ENCODE measurements at places on chromosomes 1 and 21.
A peak's percentile ranks its signal among the peaks of the same experiment; 100 is the strongest.

- DNase-seq = no peak
Measured at GRCh38 chr1:227166559-227166958, 151.7 kb downstream of the CDC42BPA start.

GRCh38 chr21:34192646-34193285, 119.4 kb downstream of the MRPS6 start:
- DNase-seq = no peak

DNA sequence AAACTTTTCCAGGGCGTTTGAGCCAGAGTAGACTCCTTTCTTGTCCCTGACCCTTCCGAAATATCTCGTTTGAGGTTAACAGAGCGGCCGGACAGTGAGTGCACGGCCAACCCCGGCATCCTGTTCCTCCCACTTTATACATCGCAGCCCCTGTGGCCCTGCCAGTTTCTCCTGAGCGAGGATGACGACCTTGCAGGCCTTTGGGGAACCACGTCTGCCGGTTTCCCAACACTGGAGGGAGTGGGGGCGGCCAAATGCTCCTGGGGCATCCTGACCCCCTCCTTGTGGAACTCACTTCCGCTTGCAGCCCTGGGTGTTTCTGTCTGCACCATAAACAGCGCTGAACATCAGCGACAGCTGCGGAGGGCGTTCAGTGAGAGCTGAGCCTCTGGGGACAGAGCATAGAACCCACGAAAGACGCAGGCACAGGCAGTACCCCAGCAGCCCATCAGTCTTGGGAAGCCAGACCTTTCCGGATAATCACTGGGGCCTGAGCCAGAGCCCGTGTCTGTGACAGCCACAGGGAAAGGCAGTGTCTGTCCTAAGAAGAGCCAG, 4.8 kb upstream of the KCNAB2 start:
- no peak for DNase-seq

DNA sequence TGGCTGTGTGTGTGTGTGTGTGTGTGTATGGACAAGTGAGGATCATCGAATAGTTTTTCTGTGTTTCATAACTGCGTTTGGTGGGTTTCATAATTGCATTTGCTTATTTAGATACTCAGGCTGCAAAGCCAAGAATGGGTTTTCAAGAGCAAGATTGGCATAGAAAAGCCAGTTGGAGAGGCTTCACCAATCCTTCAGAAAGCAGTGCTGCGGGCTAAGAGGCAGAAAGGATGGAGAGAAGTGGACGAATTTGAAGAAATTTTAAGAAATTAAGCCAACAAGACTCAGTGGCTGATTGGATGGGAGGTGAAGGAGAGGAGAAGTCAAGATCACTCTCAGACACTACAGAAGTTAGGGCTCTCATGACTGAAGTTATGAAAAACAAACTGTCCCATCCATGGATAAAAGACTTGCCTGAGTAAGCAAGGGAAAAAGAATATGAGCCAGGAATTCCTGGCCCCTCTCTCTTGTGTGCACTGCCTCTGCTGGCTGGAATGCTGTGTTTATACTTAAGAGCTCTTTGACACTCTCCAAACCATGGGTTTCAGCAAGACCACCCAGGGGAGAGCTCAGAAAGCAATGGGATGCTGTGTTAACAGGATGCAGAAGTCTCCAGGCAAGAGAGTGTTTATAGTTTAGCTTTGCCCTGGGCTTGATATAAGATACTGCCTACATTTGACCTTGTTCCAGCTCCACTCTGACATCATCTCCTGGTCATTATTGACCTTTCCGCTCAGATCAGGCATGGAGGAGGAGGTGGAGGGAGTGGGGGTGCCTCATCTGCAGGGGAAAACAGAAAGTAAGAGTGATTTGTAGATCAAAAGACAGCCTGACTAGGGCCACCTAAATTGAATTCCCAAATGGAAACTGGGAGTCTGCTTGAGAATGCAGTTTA, 232.0 kb upstream of the PLXNA2 start:
- no peak for DNase-seq

DNA sequence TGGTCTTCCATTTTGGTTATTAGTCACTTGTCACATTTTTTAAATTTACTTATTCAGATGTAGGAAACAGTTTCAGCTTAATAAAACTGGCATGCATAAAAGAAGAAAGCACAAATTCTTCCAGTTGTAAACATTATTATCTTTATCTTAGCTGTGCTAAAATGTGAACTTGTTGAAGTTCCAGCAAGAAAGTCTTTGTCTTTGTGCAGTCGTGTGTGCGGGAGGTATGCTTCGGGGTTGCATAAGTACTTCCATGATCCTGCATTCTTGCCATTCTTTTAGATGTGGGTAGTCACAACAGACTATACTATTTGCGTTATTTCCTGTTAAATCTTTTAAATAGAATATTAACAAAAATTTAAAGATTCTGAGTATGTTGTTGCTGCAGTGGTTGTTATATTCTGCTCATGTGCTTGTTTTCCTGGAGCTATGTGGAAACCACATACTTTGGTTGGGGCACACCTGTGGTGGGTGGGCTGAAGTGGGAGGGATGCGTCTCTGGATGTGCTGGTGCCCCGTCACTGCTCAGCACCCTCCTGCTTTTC, 49.9 kb downstream of the CBS start:
- DNase-seq = no peak

DNA sequence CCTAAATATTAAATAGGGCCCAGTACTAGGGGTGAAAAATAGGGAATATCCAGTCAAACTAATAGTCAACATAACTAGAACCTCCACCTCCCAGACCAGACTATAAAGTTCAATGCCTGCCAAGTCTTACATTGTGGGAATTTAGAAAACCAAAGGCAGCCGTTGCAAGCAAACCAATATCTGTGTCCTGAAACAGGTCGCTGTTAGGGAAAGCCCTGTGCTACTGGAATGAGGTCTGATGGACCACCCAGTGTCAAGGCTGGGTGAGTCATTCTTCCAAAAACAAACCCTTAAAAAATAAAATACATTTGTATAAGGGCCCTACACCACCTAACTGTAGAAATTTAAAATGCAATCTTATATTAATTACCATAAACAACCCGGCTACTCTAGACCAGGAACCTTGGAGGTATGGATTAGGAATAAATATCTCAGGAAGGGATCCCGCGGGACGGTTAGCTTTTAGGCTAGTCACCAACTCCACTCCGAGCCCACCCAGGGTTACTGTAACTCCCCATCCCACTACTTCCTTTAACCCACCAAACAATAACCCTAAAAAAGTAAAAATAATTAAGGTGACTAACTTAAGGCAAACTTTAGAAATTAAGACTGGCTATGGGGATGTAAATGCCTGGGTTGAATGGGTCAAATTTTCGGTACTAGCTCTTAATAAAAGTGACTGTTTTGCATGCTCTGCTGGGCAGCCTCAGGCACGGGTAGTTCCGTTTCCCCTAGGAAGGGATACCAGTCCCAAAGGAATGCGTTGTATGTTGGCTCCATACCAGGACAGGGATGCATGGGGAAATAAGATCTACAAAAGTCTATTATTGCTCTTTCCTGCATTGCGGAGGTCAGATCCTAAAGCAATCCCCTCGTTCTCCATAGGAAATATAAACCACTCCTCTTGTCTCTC, 65.4 kb upstream of the TLR5 start:
- no peak for DNase-seq

GRCh38 chr1:55639051-55639450, 423.9 kb upstream of the USP24 start:
- DNase-seq = no peak

DNA sequence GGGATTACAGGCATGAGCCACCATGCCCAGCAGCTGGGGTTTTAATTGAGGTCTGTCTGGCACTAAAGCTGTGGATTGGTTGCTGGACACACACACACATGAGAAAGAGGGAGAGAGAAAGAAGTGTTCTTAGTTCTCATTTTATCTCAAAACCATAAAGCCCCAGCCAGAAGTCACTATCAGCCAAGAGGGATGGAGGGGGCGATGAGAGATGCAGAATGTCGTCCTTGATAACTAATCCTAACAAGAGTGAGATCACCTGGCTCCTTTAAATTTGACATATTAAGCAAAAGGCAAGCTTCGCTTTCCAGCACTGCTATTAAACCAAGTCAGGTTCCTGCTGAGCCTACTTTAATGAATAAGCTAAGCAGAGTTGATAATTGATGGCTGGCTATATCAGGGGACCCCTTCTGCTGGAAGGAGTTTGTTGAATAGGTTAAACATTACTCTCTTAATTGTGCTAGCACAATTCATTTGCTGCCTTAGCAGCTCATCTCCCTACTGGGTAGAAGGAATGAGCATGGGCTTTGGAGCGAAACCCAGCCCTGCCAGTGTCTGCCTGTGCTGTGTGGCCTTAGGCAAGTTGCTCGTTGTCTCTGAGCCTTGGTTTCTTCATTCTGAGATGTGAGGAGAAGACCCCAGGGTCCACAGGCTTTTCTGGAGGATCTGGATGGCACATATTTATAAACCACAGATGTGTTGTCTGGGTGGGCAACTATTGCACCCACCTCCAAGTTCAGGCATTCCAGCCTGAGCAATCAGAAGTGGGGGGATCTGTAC, 50.8 kb downstream of the ALPL start:
- DNase-seq = no peak

GRCh38 chr1:41661428-41662060, 177.1 kb upstream of the EDN2 start:
- no peak for DNase-seq

DNA sequence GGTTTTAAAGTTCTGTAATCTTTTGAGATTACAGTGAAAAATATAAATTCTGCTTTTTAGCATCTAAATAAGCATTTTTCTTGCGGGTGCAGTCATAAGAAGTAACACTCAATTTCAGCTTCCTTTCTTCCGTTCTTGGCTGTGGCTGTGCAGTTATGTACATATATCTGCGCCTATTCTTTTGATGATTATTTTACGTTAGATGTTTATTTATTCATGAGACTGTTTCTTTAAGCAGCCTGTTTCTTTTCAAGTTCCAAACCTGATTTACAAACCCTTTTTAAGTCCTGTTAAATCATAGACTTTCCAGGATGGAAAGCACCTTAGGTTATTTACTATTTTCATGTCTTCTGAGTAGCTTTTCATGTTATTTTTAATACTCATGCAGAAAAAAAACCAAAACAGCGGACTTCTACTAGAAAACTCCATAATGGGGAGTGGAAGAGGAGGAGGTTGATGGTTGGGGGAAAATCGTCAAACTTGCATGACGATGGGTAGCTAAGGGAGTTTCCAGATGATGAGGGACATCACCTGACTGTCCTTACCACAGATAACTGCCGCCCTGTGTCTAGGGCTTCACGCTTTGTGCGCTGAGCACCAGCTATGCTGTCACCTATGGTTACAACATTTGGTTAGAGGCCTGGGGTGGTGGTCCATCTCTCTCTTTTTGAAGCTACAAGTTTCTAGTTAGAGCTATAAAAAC, 2.6 kb downstream of the PRDM2 start:
- DNase-seq = peak; percentile 91

DNA sequence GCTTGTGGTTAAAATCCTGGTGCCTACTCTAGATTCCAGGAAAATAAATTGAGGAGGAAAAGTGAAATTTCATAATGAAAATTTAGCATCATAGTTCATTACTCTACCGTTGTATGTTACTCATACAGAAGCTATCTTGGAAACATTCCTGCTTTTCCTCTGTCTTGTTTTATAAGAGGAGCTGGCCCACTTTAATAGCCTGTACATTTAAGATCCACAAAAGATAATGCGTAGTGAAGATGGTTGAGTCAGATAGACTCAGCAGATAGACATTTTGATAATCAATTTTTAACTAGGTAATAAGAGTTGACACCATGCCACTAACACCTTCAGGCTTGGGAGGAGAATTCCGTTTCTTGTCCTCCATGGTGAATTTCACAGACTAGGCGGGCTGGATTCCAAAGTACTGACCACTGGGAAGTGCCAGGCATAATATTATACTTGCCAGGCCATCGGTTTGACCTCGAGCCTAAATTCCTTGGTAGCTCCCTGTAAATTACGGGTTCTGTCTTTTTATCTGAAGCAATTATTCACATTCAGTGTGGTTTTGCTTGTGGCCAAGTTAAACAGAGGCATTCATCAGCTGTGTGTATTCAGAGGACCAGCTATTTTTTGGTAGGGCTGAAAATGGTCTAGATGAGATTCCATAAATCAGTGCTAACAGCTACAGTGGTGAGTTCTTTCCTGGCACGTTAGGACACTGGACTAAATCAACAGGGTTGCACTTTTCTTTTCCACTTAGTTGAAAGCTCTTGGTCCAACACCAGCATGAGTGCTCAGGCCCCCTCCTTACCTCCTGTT, 111.9 kb upstream of the KAZN start:
- DNase-seq = no peak

GRCh38 chr1:21818656-21819055, 6.6 kb downstream of the LDLRAD2 start:
- peak; percentile 34 for DNase-seq

- DNase-seq = no peak
Measured at GRCh38 chr1:51314974-51315373, 15.4 kb downstream of the TTC39A start.

GRCh38 chr1:205914155-205914507, 29.1 kb downstream of the SLC26A9 start:
- no peak for DNase-seq

DNA sequence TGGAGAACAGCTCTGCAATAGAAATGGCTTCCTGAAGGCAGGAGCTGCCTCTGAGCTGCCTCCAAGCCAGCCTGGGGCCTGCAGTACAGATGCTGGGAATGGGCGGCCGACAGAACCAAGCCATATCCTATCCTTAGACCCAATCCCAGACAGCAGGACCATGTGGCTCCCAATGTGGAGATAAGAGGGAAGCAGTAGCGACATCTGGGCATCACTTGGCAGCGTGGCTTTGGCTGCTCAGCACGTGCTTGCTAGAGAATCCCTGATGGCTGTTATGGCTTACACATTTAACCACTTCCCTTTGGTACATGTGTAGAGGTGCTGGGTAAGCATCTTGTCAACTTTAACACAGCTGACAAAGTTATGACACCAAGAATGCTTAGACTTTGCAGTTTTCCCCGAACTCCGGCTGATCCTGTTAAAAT, 87.7 kb downstream of the MAN1C1 start:
- peak; percentile 10 for DNase-seq

DNA sequence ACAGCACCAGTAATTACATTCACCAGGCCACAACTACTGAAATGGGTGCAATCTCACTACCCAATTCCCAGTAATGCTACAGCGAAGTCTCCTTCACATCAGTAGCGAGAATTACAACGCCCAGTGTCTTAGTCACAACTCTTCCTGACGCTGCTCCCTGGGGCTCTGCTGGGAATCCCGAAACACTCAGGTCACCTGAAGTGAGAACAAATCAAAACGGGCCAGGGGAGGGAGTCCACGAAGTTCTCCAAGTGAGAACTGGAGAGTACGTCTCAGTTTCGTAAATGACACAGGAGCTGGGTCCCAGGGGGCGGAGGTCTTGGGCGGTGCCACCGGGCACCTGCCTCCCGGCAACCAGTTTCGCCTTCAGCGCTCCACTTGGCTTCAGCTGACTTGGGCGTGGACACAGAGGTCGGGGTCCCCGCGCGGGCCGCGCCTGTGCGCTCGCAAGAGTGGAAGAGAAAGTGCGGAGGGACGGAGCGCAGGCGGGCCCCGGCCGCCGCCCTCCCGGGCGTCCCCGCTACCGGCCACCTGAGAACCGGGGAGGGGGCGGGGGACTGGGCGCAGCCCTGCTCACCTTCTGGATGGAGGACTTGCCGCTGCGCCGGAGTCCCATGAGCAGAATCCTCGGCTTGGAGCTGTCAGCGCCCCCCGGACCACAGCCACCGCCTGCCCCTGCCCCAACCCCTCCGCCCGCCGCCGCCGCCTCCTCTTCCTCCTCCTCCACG, 575 bp downstream of the RRAGC start:
- peak; percentile 60 for DNase-seq

GRCh38 chr1:194818674-194819073, 1632.3 kb upstream of the B3GALT2 start:
- no peak for DNase-seq

GRCh38 chr1:175413367-175413766, 220.8 kb upstream of the KIAA0040 start:
- no peak for DNase-seq
